ENCODE measurements at places on chromosomes 5 and 9. TPM values are rescaled to one million over a fixed set of nuclear protein-coding genes. Genes with fewer than 3 reads are reported as not detected.

The S100Z gene
- 0.41 TPM for polyA plus RNA-seq

The ZNF782 gene
- 7.0 TPM for polyA plus RNA-seq

The FBP2 gene
- polyA plus RNA-seq: not detected

The LMX1B gene
- polyA plus RNA-seq: 18.9 TPM

The PKD2L2 gene
- 0.32 TPM for polyA plus RNA-seq

The MARCHF3 gene
- 8.5 TPM for polyA plus RNA-seq

The FGF1 gene
- polyA plus RNA-seq: 25.0 TPM

The CREBRF gene
- polyA plus RNA-seq: 23.3 TPM

The TNC gene
- 361 TPM for polyA plus RNA-seq

The TTC23L gene
- polyA plus RNA-seq: 4.1 TPM

Measured in right renal pelvis (tissue), 4 donors.